ENCODE measurements at places on chromosomes 12 and 14. TPM values are rescaled to one million over a fixed set of nuclear protein-coding genes. Genes with fewer than 3 reads are reported as not detected.

DNA sequence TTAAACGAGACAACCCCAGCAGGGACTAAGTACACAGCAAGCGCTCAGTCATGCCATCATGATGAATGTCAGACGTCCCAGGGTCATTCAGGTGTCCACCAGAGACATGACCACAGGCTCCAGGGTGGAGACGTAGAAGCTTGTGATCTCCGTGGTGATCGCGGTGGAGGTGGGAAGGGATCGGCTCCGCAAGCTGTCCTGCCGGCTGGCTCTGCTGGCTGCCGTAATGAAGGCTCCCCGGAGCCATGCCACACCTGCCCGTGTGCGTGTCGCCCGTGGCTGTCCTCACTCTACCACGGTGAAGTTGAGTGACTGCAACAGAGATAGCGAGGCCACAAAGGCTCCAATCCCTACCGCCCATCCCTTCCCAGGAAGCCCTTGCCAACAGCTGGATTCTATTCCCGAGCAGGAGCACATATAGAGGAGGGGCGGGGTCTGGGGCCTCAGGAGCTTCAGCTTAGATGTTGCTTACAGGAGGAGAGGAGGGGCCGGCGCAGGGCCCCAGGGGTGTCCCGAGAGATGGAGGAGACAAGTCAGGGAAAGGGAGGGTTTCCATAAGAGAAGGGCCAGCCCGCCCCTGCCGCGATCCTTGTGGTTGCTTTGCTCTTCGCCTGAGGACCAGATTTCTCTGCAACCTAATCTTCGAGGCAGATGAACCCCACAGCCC lies 332.6 kb upstream of the SFSWAP start:
- H3K27me3 ChIP-seq = peaks cover 4% of the 10 kb centered on the region
- DNase-seq = no peak
- no peaks in the 10 kb centered on the region for H3K36me3 ChIP-seq
- no peaks in the 10 kb centered on the region for H3K4me1 ChIP-seq

GRCh38 chr12:6872073-6873048 lies 742 bp downstream of the SPSB2 start:
- peaks cover 30% of the 10 kb centered on the region for H3K4me1 ChIP-seq
- peak overlapping the region; percentile 50 for H3K27ac ChIP-seq
- DNase-seq = no peak
- H3K27me3 ChIP-seq = no peaks in the 10 kb centered on the region
- peaks cover 21% of the 10 kb centered on the region for H3K36me3 ChIP-seq

The LRRK2 gene
- total RNA-seq = 0.02 TPM

The ZBTB39 gene
- total RNA-seq = 9.8 TPM

The GCN1 gene
- total RNA-seq = 95.5 TPM
